Jurkat, Clone E6-1 (cell line): ENCODE measurements at places on chromosomes 4 and X.

- peak; percentile 88 for DNase-seq
Measured at GRCh38 chrX:136635235-136635634, 12.7 kb upstream of the CD40LG start.

GRCh38 chr4:15986907-15987306 lies 23.9 kb upstream of the FGFBP2 start:
- no peak for DNase-seq

- no peak for DNase-seq
Measured at GRCh38 chr4:140135529-140136088, 18.4 kb downstream of the MAML3 start.

DNA sequence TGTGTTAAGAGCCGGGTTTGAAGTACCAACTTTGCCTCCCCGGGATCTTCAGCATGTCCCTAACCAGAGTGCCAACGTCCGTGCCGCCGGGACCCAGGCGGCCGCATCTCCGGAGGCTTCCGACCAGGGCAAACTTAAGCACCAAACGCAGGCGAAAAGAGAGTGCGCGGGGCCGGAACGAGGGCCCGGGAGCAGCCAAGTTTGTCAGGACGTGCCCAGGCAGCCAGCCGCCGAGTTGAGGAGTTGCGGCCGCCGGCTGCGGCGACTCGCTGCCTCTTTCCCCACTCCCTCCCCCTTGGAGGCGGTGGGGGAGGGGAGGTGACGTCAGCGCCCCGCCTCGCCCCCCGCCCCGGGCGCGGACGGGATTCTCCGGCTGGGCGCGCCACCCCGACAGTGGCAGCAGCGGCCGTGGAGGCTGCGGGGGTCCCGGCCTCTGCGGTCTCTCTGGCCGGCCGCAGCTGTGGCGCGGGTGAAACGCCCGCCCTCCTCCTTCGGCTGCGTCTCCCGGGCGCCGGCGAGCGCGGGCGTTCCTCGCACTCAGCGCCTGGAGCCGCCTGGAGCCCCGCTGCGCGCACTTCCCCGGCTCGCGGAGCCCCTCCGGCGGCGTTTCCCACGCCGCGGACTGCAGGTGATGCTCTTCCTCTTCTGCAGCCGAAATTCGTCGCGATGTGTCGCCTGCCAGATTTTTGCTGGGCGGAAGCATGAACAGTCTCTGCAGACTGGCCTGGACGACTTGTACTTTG lies 2.9 kb upstream of the FAT1 start:
- peak; percentile 59 for DNase-seq

DNA sequence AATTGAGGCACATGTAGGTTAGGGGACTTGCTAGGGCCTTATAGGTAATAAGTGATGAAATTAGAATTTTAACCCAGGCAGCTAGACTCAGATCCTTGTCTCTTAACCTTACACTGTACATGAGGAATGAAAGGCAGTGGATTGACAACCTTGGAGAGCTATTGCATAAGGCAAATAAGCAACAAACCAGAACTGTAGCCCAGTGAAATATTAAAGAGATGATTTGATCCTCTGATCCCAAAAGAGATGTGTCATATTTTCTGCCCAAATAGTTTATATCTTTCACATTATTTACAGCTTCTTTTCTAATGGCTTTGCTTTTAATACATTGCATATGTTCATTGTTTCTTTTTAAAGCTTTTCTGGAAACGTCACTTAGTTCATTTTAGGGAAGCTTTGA lies 252.6 kb downstream of the ANK2 start:
- DNase-seq: no peak

- DNase-seq: no peak
Measured at GRCh38 chr4:164894702-164895101, 17.7 kb downstream of the APELA start.

DNA sequence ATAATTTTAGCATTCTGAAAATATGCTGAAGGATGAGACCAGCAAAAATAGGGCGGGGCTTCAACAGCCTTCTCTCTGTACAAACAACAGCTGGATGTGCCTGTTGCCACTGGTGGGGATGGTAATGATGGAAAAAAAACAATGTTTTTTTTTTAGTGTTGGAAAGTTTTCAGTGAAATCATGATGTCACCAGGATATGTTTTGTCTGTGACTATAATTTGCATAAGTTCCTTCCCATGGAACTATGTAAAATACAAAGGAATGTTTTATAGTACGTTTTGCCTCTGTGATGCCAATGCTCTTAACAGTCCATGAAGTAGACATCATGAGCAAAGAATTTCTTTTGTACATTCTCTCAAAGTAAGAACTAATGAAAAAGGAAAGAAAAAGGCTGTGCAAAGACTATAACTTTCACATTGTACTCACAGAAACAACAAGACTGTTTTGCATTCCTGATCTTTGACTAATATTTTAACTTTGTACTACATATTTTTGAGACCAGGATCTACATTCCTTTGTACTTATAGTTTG lies 589.7 kb downstream of the SPRY1 start:
- no peak for DNase-seq

GRCh38 chrX:96455078-96455477 lies 229.6 kb upstream of the DIAPH2 start:
- no peak for DNase-seq

DNA sequence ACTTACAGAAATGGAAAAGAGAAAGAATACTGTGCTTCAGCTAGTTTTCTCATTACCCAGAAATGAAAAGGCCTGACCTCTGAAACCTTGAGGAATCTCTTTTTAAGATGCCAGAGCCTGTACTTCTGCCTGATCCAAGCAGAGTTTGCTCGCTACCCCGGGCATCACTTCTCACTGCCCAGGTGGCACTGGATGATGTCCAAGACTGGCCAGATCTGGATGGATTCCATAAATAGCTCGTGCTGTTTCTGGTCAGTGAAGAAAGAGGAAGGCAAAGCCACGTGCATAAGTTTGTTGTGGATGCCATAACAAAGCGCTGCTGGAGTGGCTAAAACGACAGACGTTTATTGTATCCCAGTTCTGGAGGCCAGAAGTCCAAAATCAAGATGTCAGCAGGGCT lies 133.5 kb downstream of the TBL1X start:
- no peak for DNase-seq

DNA sequence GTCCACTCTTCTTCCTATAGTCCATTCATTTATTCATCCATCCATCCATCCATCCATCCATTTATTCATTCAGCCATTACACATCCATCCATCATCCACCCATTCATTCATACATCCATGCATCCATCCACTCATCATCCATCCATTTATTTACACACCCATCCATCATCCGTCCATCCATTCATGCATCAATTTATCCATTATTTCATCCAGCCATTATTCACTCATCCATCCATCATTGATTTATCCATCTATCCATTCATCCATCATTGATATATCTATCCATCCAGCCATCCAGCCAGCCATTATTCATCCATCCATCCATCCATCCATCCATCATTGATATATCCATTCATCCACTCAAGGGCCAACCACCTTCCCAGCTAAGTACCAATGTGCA lies 12.7 kb downstream of the CPZ start:
- no peak for DNase-seq

DNA sequence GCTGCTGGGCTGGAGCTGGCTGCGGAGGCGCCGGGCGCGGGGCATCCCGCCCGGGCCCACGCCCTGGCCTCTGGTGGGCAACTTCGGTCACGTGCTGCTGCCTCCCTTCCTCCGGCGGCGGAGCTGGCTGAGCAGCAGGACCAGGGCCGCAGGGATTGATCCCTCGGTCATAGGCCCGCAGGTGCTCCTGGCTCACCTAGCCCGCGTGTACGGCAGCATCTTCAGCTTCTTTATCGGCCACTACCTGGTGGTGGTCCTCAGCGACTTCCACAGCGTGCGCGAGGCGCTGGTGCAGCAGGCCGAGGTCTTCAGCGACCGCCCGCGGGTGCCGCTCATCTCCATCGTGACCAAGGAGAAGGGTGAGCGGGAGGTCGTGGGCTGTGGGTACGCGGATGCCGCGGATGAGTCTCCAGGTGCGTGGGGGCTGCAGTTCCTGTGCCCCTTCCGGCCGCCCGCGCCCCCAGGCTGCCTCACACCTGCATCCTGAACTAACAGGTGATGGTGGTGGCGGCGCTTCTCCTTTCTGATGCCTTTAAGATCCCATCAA lies 499 bp downstream of the CYP2U1 start:
- peak; percentile 60 for DNase-seq

DNA sequence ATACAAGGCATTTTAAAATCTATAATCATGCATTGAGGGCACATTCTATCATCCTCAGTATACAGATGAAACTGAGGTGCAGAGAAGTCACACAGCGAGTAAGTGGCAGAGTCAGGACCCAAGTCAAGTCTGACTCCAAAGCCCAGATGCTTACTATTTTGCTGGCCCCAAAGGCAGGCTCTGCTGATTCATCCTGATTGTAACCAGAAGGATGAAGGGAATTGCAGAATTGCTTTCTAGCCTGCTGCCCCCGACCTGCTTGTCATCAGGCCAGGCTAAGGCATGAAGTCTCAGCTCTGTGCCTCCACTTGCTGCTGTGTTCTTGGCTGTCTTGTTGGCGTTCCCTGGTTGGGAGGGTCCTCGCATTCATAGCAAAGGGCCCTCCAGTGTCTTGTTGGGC lies 62.7 kb downstream of the SLC9A6 start:
- no peak for DNase-seq

- DNase-seq: peak; percentile 37
Measured at GRCh38 chr4:10722957-10723356, 38.4 kb upstream of the CLNK start.

- DNase-seq: no peak
Measured at GRCh38 chr4:109875106-109875505, 27.2 kb downstream of the LRIT3 start.

GRCh38 chrX:134588806-134589205 lies 69.5 kb downstream of the PLAC1 start:
- DNase-seq: no peak

DNA sequence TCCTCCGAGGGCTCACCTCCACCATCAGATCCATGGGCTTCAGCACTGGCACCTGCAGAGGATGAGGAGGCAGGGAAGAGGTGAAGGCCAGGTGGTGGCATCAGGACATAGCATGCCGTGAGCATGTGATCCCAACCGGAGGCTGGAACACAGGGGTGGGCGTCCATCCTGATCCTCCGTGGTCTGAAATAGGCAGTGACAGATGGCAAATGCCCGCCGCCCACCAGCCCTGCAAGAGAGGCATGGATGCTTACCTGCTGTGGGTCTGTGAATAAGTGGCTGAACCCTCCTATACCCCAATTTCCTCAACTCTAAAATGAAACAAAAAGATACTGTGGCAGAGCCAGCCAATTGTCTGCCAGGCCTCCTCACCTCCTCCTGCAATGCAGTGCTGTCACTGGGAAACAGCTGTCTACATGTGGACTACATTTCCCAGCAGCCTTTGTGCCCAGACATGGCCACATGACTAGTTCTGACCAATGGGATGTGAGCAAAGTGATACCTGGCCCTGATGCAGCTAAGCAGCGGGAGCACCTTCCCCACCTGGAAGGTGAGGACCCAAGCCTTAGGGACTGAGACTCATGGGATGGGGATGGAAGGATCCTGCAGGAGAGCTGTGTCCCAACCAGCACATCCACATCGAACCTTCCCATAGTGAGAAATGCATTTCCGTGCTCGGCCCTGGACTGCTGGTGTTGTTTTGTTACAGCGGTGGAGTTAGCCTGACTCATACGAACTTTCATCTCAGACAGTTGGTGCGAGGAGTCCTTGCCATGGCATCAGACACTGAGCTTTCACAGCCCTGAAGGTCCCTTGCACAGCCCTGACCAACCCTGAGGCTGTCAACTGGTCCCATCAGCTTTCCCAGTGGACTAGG lies 99.5 kb downstream of the PPP2R2C start:
- peak; percentile 45 for DNase-seq

DNA sequence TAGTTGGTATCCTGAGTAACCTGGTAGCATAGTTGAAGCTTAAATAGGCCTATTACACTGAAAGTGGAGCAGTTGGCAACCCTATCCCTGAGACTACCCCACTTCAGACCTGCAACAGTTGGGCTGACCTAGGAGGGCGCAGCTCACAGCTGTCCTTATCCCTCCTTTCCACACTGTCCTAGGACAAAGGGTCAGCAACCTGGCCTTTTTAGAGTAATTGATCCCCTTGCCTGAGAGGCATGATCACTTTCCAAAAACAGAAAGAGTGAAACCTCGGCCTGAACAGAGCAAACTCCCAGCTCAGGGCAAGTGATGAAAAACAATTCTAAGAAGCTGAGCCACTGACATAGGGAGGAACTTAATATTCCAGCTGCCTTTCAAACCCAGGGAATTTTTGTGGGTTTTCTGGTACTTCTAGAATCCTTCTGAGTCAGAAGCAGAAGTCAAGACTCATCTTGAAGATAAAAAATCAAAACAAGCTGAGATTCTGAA lies 94.9 kb upstream of the MYOZ2 start:
- no peak for DNase-seq

GRCh38 chr4:81667539-81667938 lies 195.8 kb upstream of the RASGEF1B start:
- DNase-seq: no peak

- DNase-seq: no peak
Measured at GRCh38 chr4:111671756-111672155, 473.5 kb upstream of the FAM241A start.

DNA sequence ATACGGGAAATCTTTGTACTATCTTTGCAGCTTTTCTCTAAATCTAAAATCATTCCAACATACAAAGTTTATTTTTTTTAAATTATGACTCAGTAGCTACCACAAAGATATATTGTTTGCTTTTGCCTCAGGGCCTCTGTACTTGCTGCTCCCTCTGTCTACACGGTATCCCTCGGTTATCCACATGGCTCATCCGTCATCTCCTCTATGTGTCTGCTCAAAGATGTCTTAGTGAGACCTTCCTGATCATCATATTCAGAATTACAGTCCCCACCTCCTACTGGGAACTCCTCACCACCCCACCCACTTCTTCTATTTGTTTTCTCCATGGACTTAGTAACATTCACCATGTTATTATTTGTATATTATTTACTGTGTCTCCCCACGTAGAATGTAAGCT lies 107.8 kb downstream of the PARM1 start:
- DNase-seq: no peak

GRCh38 chrX:138775517-138775916 lies 64.0 kb upstream of the FGF13 start:
- peak; percentile 2 for DNase-seq

DNA sequence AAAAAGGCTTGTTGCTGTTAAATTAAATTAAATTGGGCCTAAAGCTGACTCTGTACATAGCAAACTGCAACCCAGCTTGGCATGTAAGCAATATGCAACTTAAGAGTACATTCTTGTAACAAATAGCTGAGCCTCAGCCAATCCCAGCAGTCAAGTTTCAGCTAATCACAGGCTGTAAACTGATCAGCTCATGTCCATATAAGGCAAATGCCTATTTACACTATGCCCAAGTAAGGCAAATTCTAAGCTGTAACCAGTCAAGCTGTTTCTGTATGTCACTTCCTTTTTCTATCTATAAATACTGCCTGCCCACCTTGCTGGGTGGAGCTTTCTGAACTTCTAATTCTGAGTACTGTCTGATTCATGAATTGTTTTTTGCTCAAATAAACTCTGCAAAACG lies 429.1 kb upstream of the FTHL17 start:
- peak; percentile 1 for DNase-seq

GRCh38 chr4:35087218-35087617 lies 1157.1 kb downstream of the ARAP2 start:
- DNase-seq: no peak

- DNase-seq: no peak
Measured at GRCh38 chrX:44844204-44844603, 383 bp downstream of the DUSP21 start.

- no peak for DNase-seq
Measured at GRCh38 chr4:181643466-181643865, 599.7 kb upstream of the TENM3 start.
